ENCODE measurements at places on chromosomes 13 and 19.

- no peak for DNase-seq
These were observed 172.8 kb downstream of the EFNB2 start for GRCh38 chr13:106362707-106363106.

DNA sequence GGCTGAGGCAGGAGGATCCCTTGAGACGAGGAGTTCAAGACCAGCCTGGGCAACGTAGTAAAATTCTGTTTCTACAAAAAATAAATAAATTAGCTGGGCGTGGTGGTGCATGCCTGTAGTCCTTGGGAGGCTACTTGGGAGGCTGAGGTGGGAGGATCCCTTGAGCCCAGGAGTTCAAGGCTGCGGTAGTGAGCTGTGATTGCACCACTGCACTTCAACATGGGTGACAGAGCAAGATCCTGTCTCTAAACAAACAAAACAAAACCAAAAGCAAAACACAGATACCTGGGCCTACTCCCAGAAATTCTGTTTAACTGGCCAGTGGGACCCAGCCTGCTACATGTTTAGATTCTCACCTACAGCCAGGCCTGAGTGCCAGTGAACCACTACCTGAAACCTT is 74.6 kb upstream of the MEDAG start:
- DNase-seq: no peak

- no peak for DNase-seq
These were observed 158.5 kb upstream of the KL start for GRCh38 chr13:32857689-32858088.

DNA sequence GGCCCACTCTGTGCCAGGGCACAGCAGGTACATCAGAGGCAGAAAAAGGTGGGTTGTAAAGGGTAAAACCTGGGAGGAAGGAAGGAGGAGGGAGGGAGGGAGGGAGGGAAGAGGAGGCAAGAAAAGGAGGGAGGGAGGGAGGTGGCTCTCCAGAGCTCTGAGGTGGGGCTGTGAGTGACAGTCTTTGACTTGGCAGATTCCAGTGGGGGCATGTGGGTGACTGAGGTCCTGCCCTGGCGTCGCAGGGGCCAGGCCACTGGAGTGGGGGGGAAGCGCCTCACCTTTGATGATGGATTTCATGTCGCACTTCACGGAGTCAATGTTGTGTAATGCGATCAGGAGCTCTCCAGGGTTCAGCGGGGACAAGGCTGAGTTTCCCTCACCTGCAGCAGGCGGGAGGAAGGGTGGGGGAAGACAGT is 6.0 kb upstream of the RSPH6A start:
- DNase-seq: no peak

- DNase-seq: no peak
These were observed 152.4 kb downstream of the TEX29 start for GRCh38 chr13:111472559-111473460.

GRCh38 chr19:29805031-29805965 is 6.5 kb upstream of the CCNE1 start:
- DNase-seq: no peak

GRCh38 chr19:3784607-3785450 is 1.4 kb downstream of the MATK start:
- DNase-seq: no peak

DNA sequence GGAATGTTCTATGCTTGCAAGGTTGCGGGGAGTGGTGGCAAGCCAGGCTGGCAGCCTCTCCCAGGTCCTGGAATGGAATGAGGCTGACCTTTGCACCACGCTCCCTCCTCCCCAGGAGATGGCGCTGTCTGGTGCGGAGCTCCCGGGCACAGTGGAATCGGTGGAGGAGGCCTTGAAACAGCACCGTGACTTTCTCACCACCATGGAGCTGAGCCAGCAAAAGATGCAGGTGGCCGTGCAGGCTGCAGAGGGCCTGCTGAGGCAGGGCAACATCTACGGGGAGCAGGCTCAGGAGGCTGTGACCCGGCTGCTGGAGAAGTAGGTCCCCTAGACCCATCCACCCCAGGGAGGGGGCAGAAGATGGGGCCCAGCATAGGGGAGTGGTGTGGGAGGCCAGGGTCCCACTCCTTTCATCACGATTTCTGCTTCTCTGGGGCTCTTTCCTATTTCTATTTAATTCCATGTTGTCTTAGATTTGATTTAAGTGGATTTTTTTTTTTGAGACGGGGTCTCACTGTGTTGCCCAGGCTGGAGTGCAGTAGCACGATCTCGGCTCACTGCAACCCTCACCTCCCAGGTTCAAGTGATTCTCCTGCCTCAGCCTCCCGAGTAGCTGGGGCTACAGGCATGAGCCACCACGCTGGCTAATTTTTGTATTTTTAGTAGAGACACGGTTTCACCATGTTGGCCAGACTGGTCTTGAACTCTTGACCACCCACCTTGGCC is 53.2 kb upstream of the SHKBP1 start:
- peak; percentile 47 for DNase-seq

DNA sequence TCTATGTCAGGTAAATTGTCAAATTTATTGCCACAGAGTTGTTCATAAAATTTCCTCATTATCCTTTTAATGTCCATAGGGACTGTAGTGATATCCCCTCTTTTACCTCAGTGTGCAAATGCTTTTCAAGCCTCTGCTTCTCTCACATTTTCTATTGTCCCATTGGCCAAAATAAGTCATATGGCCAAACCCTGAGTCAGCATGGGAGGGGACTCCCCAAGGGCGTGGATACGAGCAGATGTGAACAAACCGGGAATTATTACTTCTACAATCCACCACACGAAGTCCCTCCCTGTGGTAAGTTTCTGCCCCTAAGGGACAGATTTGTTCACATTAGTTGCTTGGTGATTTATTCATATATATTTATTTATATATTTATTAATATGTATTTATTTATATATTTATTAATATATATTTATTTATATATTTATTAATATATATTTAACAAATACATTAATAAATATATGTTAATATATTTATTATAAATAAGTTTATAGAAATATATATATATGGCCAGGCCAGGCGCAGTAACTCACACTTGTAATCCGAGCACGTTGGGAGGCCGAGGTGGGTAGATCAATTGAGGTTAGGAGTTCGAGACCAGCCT is 20.1 kb upstream of the CAMSAP3 start:
- no peak for DNase-seq

DNA sequence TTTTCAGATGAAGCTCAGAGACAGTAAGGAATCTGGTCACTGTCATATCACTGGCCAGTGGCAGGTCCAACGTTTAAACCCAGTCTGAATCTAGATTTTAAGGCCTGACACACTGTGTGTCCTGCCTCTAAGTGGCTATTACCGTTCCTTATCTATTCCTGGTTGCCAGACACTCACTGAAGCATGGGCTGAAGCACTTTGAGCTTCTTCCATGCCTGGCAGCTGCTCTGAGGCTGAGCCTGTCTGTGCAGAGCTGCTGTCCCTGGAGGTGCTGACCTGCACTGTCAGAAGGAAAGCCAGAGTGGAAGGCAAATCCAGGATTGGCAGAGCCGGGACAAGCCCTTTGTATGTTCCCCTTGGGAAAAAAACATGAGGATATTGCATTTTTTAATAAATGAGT is 109.2 kb upstream of the SLC7A1 start:
- DNase-seq: no peak

GRCh38 chr19:5850743-5851293 is 431 bp downstream of the FUT3 start:
- no peak for DNase-seq

DNA sequence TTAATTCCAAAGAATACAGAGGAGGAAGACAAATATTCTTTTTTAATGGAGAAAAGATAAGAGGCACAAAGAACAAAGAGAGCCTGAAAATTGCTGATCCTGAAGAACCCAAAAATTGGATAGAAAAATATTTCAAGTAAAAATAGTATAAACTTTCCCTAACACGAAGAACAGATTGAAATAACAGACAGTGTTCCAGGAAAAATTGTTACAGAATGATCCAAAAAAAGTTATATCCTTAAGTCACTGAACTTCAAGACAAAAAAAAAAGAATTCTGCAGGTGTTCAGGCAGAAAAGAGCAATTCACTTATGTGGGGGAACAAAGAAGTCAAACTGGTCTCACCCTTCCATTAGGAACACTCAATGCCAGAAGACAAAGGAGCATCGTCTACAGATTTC is 160.2 kb downstream of the KLF12 start:
- DNase-seq: no peak

GRCh38 chr19:30167976-30168635 is 204.1 kb upstream of the ZNF536 start:
- DNase-seq: no peak

Data from NCI-H748 treated with DMSO at 0.1 percent for 48 hours (cell line).